ENCODE measurements at places on chromosomes 7 and 10. TPM values are rescaled to one million over a fixed set of nuclear protein-coding genes. Genes with fewer than 3 reads are reported as not detected.

- H3K4me1 ChIP-seq: no peaks in the 10 kb centered on the region
- H3K4me3 ChIP-seq: no peak overlapping the region
- DNase-seq: no peak
These were observed 100.5 kb downstream of the FGFR2 start for GRCh38 chr10:121497513-121498470.

The INA gene
- total RNA-seq: 0.35 TPM

The MEOX2 gene
- total RNA-seq: 0.80 TPM

DNA sequence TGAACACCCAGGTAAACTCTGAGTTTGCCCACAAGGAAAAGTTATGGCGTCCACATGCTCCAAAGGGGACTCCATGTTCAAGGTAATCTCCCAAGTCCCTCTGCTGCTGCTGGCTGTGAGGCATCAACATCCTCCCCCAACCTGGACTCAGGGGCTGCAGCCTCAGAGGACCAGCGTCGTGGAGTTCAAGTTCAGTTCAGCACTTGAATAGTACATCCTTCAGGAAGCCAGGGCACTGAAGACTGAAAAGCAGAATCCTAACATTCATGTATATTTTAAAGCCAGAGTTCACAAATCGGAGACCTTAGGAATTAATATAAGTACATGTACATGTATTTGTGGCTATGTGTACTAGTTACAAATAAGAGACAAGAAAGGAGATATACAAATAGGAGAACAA lies 90.4 kb downstream of the PTPRE start:
- no peaks in the 10 kb centered on the region for H3K36me3 ChIP-seq
- H3K27me3 ChIP-seq: no peaks in the 10 kb centered on the region
- no peaks in the 10 kb centered on the region for H3K4me1 ChIP-seq

DNA sequence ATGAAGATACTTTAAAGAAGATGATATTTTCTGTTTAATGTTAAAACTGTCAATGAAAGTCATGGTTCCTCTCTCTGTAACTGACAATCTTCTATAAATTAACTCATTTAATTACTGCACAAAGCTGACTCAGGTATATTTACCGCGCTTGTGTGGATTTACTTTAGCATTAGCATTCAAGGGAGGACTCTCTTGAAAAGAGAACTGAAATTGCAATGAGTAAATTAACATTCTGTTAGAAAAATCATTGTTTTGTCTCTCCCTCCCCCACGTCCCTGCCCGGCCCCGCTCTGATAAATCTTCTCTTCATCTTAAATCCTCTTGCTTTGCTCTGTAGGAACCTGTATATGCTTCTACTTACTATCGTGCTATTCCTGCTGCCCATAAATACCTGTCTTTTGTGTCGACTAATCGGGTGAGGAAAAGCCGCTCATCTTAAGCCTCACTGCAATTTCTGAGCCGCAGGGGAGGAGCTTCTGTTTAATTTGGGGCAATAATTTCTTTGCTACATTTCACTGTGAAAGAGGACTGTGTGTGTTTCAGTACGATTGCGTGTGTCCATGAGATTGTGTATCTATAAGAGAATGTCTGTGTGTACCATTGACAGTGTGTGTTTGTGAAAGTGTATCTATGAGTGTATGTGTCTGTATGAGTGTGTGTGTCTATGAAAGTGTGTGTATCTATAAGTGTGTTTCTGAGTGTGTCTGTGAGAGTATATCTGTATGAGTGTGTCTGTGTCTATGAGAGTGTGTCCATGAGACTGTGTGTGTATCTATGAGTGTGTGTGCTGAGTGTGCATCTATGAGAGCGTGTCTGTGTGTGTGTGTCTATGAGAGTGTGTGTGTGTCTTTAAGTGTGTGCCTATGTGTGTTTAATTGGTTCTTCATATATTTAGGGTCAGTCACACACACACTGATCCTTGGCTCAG lies 46.5 kb upstream of the LYZL2 start:
- H3K27ac ChIP-seq: no peak overlapping the region
- no peaks in the 10 kb centered on the region for H3K36me3 ChIP-seq
- no peaks in the 10 kb centered on the region for H3K27me3 ChIP-seq
- no peaks in the 10 kb centered on the region for H3K4me1 ChIP-seq
- no peak overlapping the region for H3K4me3 ChIP-seq

The GFRA1 gene
- 20.1 TPM for total RNA-seq

DNA sequence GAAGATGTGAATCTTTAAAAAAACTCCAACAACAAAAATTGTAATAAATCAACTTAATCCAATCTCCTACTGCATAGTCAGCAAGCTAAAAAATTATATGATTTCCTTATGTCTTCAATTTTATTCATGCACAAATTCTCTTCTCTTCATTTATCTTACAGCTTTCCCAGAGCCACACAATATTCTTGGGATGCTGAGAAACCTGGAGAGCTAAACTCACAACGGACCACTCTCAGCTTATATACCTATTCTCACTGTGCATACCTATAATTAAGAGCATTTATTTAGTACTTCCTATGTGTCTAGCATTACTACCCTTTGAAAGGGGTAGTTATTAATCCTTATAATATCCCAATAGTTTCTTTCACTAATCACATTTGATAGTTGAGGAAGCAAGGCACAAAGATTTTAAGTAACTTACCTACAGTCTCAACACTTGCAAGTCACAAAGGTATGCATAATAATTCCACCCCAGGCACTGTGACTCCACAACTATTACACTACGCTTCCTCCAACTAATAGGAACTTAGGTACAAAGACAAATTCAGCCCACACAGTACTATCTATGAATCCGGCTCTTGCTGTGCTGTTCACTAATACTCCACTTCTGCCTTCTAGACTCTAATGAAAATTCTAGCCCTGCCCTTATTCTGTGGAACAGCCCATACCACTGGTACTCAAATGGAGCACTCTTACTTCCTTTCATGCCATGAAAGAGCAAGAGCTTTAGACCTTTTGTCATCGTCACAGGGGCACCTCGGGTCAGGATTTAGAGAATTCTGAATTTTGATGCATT lies 5.1 kb downstream of the CCDC71L start:
- no peak for DNase-seq
- no peaks in the 10 kb centered on the region for H3K27me3 ChIP-seq
- H3K4me3 ChIP-seq: no peak overlapping the region
- H3K27ac ChIP-seq: no peak overlapping the region
- H3K4me1 ChIP-seq: no peaks in the 10 kb centered on the region

GRCh38 chr10:132146271-132146671 lies 40.5 kb upstream of the DPYSL4 start:
- no peak overlapping the region for H3K27ac ChIP-seq
- no peaks in the 10 kb centered on the region for H3K36me3 ChIP-seq
- no peaks in the 10 kb centered on the region for H3K27me3 ChIP-seq
- no peak overlapping the region for H3K4me3 ChIP-seq
- DNase-seq: no peak
- no peaks in the 10 kb centered on the region for H3K4me1 ChIP-seq

GRCh38 chr7:116785843-116786242 lies 76.5 kb upstream of the CAPZA2 start:
- H3K36me3 ChIP-seq: peaks cover 4% of the 10 kb centered on the region
- no peaks in the 10 kb centered on the region for H3K4me1 ChIP-seq
- H3K4me3 ChIP-seq: no peak overlapping the region

DNA sequence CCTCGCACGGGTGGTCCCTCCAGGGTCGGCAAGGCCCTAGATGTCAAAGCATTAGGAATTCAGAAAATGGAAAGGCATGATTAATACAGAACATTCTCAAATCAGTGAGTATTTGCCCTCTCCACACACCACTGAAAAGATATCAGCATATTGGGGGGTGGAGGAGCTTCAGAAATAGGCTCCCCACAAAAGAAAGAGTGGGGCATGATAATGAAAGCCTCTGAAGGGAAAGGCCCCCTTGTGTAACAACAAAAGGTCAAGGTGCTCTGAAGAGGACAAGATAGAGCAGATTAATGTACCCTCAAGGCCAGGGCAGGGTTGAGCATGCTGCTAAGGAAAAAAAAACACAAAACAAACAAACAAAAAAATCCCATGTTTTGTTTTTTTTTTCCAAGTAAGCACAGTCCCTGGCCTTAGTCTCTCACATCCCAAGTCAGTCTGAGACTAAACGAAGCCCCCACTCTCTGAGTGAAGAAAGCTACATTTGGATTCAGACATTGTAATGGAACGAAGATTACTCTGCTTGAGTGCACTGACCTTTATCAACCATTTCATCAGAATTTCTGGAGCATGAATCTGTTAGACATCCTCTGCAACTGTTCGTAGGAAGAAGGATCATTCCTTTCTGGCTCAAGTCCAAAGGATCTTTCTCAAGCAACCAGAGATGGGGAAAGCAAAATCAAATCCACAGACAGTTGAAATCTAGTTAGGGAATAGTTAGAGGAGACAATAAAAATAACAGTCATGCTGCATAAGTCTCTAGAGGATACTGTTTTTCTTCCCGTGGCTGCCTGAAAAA lies 27.4 kb upstream of the DGKI start:
- DNase-seq: no peak
- no peaks in the 10 kb centered on the region for H3K27me3 ChIP-seq
- no peaks in the 10 kb centered on the region for H3K4me1 ChIP-seq
- no peak overlapping the region for H3K27ac ChIP-seq
- no peak overlapping the region for H3K4me3 ChIP-seq

GRCh38 chr7:11252011-11252607 lies 278.4 kb downstream of the PHF14 start:
- no peaks in the 10 kb centered on the region for H3K4me1 ChIP-seq
- no peak for DNase-seq
- H3K27ac ChIP-seq: no peak overlapping the region
- no peak overlapping the region for H3K4me3 ChIP-seq

The DIP2C gene
- 15.5 TPM for total RNA-seq

DNA sequence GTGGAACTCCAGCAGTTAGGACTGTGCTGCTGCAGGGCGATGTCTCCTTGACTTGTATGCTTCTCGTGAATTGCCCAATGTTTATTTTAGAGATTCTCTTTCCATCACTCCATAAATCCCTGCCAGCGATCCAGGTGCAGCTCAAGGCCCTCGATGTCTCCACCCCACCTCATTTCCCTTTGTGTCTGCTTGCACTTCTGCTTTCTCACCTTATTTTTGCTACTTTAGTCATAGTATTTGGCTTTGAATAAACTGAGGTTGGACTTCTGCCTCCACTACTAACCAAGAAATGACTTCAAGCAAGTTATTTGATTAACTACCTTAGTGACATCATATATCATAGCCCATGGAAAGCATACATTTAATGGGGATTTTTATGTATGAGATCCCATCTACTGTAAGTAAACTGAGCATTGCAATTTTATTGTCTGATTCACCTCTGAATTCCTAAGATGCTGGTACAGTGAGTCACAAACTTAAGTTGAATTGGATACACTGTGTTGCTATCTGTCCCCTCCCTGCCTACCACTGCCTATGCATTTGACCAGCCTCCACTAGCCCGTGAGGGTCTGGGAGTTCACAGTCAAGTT lies 255.8 kb downstream of the ABCA13 start:
- no peak overlapping the region for H3K4me3 ChIP-seq
- no peak overlapping the region for H3K27ac ChIP-seq
- no peaks in the 10 kb centered on the region for H3K4me1 ChIP-seq
- no peaks in the 10 kb centered on the region for H3K36me3 ChIP-seq
- no peaks in the 10 kb centered on the region for H3K27me3 ChIP-seq
- no peak for DNase-seq

GRCh38 chr10:20962165-20962564 lies 65.1 kb upstream of the NEBL start:
- H3K36me3 ChIP-seq: no peaks in the 10 kb centered on the region
- DNase-seq: no peak
- no peaks in the 10 kb centered on the region for H3K4me1 ChIP-seq
- no peaks in the 10 kb centered on the region for H3K27me3 ChIP-seq

GRCh38 chr7:27188386-27189294 lies 3.6 kb upstream of the HOXA11 start:
- no peaks in the 10 kb centered on the region for H3K36me3 ChIP-seq
- peaks cover 85% of the 10 kb centered on the region for H3K27me3 ChIP-seq
- H3K27ac ChIP-seq: no peak overlapping the region
- H3K4me3 ChIP-seq: no peak overlapping the region
- peaks cover 57% of the 10 kb centered on the region for H3K4me1 ChIP-seq
- DNase-seq: peak; percentile 77

- no peak overlapping the region for H3K27ac ChIP-seq
- no peak overlapping the region for H3K4me3 ChIP-seq
- H3K36me3 ChIP-seq: no peaks in the 10 kb centered on the region
- DNase-seq: no peak
- H3K27me3 ChIP-seq: no peaks in the 10 kb centered on the region
These were observed 116.0 kb downstream of the TRRAP start for GRCh38 chr7:98994046-98994944.

- no peak overlapping the region for H3K27ac ChIP-seq
- no peak overlapping the region for H3K4me3 ChIP-seq
- H3K27me3 ChIP-seq: no peaks in the 10 kb centered on the region
- DNase-seq: no peak
These were observed 84.5 kb downstream of the TACC2 start for GRCh38 chr10:122073508-122073907.

- H3K36me3 ChIP-seq: no peaks in the 10 kb centered on the region
- H3K27ac ChIP-seq: no peak overlapping the region
- no peak for DNase-seq
- H3K27me3 ChIP-seq: no peaks in the 10 kb centered on the region
- no peak overlapping the region for H3K4me3 ChIP-seq
These were observed 1.5 kb upstream of the EBLN1 start for GRCh38 chr10:22219308-22219707.

GRCh38 chr10:55273946-55274345 lies 472.9 kb upstream of the PCDH15 start:
- H3K27me3 ChIP-seq: no peaks in the 10 kb centered on the region
- no peak for DNase-seq

DNA sequence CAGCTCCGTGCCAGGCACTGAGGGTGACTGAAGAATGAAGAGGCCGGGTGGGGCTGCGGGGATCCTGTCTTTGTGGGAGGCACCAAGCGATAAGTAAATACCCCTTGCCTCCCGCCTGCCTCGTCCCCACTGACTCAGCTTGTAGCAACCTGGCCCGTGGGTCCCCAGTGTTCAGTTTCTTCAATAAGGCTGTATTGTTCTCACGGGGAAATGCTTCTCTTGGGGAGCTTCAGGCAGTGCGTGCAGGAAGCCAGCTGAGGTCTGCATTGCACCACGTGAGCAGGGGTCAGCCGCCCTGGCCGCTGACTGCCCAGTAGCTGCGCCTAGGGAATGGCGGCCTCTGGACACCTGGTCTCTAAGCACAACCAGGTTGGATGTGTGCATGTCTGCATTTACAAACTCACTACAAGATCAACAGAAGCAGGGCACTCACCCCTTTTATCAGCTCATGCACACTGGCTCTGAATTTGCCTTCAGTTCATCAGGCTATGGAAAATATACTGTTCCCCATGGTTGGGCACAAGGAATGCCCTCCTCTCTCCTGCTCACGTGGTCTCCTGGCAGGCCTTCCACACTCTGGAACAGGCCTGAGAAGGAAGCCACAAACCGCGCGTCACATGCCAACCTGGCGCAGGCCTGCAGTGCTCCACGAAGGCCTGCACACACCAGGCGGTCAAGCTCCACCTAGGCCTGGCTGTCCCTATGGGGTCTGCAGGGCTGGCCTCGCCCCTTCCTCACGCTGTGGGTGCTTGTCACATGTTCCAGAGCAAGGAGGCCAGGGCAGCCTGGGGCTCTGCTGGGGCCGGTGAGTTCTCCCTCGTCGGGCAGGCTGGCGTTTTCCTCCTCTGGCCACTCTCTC lies 135.7 kb upstream of the RNF32 start:
- no peak overlapping the region for H3K4me3 ChIP-seq
- no peak overlapping the region for H3K27ac ChIP-seq
- no peaks in the 10 kb centered on the region for H3K4me1 ChIP-seq
- no peaks in the 10 kb centered on the region for H3K27me3 ChIP-seq
- H3K36me3 ChIP-seq: no peaks in the 10 kb centered on the region

GRCh38 chr7:142770661-142771352 lies at the start of gene PRSS2:
Gene PRSS2 (plus strand): TSS chr7:142770970. CDS start chr7:142770983, 13 bp downstream.
- H3K4me3 ChIP-seq: no peak within 1 kb of the TSS
- no peak within 1 kb of the TSS for H3K27ac ChIP-seq
- no peaks in the 10 kb centered on the region for H3K36me3 ChIP-seq
- no peaks in the 10 kb centered on the region for H3K4me1 ChIP-seq
- no peak for DNase-seq

Data from Peyer's patch (tissue), 4 donors.